G401 (cell line): ENCODE measurements at places on chromosomes 5 and 9.

DNA sequence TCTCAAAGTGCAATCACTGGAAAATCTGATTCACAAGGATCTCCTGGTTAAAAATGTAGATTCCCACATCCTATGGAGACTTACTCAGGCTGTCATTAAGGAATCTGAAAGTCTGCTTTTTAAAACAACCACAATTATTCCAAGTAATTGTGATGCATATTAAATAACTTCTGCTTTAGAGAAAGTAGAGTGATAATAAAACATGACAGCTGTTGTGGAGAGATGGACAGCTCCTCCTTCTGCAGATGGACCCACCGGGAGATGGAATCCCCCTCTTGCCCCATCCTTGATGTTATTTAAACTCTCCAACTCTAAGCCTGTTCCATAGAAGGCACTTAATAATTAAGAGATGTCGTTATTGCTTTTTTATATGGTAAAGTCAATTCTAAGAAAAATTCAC, 802.2 kb downstream of the CDH12 start:
- no peak for DNase-seq

DNA sequence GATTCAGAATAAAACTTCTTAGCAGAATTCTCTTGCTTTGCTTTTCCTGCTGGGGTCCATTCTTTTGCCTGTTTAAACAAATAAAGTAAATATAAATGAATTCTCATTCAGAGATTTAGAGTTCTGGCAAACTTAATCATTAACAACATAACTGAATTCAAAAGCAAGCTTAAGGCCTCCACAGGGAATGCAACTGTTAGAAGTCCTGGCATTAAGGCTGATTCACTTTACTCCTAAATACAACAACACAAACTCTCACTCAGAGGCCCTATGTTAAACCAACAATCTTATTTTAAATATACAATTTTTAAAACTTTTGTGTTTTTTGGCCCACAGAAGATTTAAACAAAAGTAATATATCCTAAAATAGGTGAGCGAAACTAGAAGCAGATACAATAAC, 178.3 kb downstream of the AP3B1 start:
- no peak for DNase-seq

- no peak for DNase-seq
These were observed 618.0 kb downstream of the BRINP1 start for GRCh38 chr9:118751077-118751847.

DNA sequence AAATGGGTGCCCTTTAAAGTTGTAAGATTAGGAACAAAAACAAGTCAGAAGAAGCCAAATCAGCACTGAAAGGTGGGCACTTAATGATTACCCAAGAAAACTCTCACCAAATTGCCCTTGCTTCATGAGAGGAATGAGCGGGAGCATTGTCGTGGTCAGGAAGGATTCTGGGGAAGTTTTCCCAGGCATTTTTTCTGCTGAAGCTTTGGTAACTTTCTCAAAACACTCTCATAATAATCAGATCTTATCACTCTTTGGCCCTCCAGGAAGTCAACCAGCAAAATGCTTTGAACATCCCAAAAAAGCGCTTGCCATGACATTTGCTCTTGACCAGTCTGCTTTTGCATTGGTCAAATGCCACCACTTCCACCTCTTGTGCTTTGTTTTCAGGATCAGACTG, 10.4 kb upstream of the PCDHGC3 start:
- DNase-seq, result no peak

DNA sequence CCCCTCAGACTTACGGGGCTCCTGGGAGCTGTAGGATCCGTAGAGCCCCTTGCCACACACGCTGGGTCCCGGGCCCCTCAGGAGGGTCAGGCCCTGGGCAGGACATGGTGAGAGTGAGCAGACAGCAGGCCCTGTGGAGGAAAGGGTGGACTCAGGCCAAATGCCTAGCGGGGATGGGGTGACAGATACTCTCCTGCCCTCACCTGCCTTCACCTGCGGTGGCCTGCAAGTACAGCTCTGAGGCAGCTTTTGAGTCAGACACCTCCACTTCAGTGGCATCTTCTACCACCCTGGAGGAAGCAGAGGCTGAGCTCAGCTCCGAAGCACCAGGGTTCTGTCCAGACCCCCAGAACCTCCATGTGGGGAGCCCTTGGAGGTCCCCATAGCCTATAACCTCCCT, 26.2 kb downstream of the SLC35A4 start:
- no peak for DNase-seq

DNA sequence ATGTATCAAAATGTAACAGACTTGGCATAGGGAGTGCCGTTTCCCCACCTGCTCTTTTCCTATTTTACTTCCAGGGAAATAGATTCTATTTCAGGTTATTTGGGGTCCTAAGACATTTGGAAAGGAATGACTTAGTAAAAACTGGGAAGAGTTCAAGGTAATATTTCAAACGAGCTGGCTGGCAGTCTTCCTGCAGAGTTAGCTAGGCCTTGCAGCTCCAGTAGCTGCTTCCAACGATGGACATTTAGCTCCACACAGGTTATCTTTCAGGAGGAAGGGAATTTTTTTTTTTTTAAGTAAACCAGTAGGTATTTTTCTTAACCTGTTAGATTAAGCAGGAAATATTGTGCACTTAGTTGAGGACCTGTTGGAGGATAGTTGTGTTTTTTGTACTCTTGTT, 45.2 kb downstream of the TLE4 start:
- peak; percentile 59 for DNase-seq

DNA sequence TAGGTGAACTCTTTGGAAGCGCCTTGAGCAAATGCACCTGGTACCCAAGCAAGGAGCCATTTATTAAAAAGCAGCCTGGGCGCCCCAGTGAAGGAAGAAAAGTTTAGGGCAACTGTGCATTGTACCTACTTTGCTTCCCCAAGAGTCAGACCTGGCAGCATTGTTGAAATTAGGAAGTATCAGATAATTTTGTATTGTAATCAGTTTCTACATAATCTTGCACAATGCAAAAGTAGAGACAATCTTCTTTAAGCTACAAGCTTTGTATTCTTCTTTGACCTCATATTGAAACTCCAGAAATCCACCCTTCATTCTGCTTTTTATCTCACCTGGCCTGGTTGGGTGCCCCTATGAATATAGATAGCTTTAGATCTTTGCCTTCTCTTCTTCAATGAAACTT, 490.8 kb downstream of the RASEF start:
- DNase-seq, result no peak

- no peak for DNase-seq
These were observed 1830.1 kb upstream of the NUDT12 start for GRCh38 chr5:105392710-105393149.

DNA sequence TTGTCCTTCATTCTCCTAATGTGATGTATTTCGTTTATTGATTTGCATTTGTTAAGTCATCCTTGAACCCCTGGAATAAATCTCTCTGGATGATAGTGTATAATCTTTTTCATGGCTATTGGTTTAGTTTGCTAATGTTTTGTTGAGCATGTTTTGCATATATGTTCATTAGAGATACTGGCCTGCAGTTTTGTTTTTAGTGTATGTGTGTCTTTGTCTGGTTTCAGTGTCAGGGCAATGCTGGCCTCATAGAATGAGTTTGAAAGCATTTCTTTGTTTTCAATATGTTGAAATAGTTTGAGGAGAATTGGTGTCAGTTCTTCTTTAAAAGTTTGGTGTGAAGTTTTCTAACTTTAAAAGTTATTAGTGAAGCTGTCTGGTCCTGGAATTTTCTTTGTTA, 149.6 kb upstream of the ATP10B start:
- DNase-seq, result no peak

- no peak for DNase-seq
These were observed 102.0 kb downstream of the PHF2 start for GRCh38 chr9:93678199-93679019.

GRCh38 chr5:153569036-153569435, 78.6 kb downstream of the GRIA1 start:
- DNase-seq, result no peak

DNA sequence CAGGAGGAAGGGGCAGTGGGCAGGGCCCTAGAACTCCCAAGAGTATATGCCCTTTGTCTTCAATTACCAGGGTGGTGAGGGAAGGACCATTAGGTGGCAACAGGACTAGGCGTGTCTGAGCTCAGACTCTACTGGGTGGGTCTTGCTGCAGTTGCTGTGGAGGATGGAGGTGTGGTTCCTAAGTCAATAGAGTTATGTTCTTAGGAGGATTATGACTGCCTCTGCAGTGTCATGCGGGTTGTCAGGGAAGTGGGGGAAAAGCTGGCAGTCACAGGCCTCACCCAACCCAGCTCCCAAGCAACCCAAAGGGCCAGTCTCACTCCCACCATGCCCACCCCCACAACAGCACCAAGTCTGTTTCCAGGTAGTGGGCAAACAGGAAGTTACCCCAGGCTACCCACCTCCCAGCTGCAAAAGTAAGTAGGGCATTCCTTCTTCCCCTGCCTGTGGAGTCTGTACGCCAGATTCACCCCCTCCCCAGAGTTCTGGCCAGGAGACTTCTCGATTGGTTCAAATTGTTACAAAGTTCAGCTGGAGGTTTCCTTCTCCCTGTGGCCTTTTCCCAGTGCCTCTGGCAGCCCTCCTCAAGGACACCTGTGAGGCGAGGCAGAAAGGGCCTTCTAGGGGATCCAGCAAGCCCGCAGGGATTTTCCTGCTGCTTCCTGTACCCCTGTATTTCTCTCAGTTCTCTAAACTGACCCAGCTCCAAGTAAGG, 145.3 kb downstream of the HINT1 start:
- DNase-seq, result no peak

- DNase-seq, result peak; percentile 61
These were observed 52.4 kb upstream of the PSD2 start for GRCh38 chr5:139743001-139743771.

DNA sequence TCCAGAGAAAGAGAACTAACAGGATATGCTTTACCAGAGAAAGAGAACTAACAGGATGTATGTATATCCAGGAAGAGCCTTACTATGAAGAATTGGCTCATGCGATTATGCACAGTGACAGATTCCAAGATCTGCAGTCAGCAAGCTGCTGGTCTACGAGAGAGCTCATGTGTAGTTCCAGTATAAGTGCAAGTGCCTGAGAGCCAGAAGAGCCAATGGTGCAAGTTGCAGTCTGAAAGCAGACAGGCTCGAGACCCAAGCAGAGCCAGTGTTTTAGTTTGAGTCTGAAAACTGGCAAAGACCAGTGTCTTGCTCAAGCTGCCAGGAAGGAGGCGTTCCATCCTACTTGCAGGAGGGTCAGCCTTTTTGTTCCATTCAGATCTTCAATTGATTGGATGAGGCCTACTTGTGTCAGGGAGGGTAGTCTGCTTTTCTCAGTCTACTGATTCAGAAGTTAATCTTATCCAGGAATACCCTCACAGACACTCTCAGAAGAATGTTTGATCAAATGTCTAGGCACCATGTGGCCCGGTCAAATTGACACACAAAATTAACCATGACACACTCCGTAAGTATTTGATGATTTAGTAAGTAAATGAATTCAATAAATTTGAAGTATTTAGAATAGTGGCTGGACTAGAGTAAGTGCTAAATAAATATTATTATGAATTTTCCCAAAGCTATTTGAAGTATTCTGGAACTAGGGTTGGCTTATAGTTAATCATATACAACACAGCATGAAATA, 372.1 kb upstream of the SGCD start:
- DNase-seq, result no peak

- DNase-seq, result no peak
These were observed 966.7 kb downstream of the MAT2B start for GRCh38 chr5:164472165-164472564.

DNA sequence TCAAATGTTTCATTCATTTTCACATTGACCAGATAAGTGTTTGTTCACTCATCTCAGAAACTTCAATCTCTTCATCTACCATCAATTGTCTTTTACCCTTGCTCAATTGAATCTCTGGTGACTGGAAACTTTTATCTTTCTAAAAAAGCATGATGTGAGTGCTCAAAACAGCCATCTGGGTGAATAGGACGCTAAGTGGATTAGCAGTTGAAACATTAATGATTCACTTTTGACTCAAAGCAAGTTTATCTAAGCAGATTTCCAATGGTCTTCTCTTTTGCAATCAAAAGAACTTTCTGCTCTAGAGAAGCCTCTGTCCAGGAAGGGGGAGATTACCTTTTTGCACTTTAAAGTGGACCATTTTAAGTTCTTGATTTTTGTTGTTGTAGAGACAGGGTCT, 22.2 kb downstream of the KLF4 start:
- DNase-seq, result no peak

DNA sequence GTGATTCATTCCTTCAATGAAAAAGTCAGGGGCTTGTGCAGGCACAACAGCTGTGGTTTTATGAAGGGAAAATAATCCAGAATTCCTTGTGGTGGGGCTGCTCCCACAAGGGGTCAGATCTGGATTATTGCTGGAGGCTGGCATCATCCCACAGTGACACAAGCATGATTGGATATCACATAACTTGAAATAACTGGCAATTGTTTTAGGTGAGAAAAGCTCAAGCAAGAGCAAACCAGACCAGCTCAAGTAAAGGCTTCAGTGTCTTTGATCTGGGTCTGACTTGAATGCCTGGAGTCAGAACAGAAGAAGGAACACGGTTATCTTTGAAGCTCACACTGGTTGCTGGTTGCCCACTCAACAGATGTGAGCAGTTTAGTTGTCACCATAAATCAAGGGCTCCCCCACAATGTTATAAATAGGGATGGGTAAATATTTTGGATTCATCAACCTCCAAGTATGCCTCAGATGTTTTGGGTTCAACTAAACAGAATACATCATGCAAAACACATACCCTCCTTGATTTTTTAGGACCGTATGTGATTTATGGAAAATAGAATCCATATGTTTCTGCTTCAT, 3.1 kb upstream of the ZNF474 start:
- no peak for DNase-seq

DNA sequence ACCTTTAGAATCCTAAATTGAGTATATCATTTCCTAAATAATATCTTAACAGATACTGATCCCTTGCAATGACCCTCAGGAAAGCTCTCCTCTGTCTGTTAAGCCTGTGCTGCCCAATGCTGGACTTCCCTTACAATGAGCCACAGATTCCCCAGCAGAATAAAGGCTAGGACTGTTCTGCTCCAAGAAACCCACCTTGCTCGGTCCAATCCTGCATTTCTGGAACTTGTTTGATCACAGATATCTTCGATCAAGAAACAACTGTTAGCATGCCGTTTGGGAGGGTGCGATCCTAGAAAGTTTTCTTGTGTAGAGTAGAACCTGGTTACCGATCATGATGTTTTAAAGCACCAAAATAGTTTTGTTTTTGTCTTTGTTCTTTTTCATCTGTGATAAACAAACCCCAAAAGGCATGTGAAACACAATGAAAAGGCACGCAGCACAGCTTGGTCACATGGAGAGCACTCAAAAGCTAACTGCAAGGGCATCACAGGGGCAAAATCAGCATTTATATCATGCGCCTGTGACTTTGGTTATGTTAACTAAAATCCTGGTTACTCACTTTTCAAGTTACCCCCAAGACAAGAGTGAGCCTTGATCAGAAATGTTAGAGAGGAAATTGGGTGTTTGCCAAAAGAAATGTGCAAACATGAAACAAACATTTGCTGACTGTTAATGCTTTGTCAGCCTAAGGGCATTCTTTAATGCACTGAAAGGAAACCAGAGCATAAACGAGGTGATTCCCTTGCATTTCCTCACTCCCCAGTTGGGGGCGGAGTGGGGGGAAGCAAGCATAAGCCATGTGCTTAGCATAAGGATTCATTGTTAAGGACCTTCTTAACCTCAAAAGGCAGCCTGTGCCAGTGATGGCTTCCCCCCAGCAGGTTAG, 61.9 kb upstream of the ADAMTS16 start:
- DNase-seq, result no peak

GRCh38 chr9:16125629-16126028, 572.8 kb downstream of the CCDC171 start:
- no peak for DNase-seq
